ENCODE measurements at places on chromosomes 3 and 15.
A peak's percentile ranks its signal among the peaks of the same experiment; 100 is the strongest.

GRCh38 chr3:131151-131888 lies 65.2 kb upstream of the CHL1 start:
- no peak for DNase-seq

DNA sequence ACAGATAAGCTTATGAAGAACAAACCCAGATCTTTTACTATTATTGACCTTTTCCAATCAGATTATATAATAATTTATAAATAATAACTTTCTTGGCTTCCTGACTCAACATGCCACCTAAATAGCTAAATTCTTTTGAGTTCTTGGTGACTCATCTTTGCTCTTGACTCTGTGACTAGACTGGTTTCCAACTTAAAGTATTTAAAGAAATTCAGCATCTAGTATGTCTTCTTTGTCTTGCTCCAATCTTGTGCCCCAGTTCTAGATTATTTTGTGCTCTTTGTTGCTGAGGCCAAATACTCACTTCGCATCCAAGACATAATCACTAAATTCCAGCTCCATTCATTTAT lies 483.2 kb upstream of the TBL1XR1 start:
- peak; percentile 70 for DNase-seq

GRCh38 chr3:34183611-34184340 lies 385.3 kb downstream of the PDCD6IP start:
- no peak for DNase-seq

DNA sequence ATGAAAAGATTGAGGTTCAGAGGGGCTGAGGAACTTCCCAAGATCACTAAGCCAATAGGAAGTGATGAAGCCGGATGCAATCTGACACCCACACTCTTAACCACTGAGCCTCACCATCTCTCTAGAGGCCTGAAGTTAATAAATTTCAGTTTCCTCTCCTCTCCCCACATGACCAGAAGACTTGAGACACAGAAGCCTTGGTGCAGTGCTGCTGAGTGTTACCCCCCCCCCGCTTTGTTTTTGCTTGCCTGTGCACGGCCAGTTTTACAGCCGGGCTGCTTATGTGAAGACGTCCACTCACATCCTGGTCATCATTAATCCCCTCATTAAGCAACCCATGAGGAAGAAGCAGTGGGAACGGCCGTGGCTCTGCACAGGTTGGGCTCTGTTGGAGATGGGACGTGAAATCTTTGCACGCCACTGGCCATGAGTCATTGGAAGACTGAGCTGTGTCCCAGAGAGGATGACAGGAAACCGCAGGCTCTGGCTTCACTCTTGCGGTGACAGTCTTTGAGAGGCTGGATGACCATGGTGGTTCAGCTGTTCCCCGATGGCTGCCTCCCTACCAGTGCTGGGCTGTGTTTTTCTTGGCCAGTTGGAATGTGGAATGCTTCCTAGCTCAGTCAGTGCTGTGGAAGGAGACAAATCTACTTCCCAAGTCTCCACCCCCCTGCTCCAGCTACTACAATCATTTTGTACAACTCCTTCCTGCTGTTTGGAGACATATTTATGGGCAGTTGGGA lies 232.6 kb upstream of the LRTM1 start:
- DNase-seq = peak; percentile 93

- DNase-seq = peak; percentile 46
Observed at GRCh38 chr3:131526801-131527347, 24.1 kb upstream of the MRPL3 start.

DNA sequence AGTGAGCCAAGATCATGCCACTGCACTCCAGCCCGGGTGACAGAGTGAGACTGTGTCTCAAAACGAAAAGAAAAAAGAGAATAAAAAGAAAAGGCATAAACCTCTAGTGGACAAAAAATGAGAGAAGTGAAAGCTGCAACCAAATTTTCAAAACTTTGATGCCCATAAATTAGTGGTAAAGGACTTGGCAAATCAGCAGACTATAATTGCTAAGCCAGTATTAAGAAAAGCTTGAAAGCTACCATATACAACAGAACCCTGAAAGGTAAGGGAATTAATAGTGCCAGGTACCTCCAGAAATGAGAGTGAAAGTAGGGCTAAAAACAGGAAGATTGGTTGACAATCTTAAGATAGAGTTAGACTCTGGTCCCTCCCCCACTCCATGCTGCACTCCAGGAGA lies 32.9 kb upstream of the SLC22A13 start:
- no peak for DNase-seq

GRCh38 chr3:15932348-15933300 lies 134.8 kb upstream of the ANKRD28 start:
- no peak for DNase-seq

DNA sequence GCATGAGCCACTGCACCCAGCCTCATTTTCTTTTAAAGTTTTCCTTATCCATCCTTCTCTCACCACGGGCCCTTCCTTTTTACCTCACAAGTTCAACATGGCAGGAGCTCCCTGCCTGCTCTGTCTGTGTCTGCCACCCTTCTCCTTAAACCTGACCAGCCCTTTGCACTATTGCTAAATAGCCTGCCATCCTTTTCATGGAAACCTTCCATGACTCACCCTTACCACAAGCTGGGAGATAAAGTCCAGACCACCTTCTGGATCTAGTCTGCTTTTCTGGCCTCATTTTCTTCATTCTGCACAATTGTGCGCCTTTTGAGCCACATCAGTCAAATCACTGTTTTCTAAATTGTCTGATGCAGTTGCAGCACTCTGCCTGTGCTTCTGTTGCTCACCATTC lies 8.9 kb downstream of the PARP14 start:
- peak; percentile 63 for DNase-seq

- DNase-seq = peak; percentile 15
Observed at GRCh38 chr15:67520321-67521028, 456 bp upstream of the C15orf61 start.

DNA sequence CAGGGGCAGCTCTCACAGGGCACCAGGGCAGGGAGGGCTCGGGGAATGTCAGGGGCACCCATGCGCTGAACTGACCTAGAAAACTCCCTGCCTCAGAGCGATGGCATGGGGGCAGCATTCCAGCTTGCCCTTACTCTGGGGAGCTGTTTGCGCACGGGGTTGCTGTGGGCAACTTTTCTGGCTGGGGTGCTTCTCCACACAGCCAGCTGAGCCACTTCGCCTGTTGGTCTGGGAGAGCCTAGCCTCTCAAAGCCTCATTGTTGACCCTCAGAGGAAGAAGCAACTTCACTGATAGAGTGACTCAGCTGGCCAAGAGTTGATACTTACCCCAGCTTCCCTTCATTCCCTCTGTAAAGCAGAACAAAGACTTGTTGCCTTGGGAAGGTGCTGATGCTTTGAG lies 42.6 kb upstream of the MRPS22 start:
- peak; percentile 55 for DNase-seq

GRCh38 chr15:50837256-50837770 lies 71.2 kb upstream of the AP4E1 start:
- DNase-seq = no peak

- peak; percentile 99 for DNase-seq
Observed at GRCh38 chr3:69869643-69870042, 129.9 kb upstream of the SAMMSON start.

- DNase-seq = no peak
Observed at GRCh38 chr3:55562700-55563099, 75.6 kb upstream of the WNT5A start.

- DNase-seq = peak; percentile 58
Observed at GRCh38 chr3:196792771-196793170, 53.1 kb downstream of the PAK2 start.

DNA sequence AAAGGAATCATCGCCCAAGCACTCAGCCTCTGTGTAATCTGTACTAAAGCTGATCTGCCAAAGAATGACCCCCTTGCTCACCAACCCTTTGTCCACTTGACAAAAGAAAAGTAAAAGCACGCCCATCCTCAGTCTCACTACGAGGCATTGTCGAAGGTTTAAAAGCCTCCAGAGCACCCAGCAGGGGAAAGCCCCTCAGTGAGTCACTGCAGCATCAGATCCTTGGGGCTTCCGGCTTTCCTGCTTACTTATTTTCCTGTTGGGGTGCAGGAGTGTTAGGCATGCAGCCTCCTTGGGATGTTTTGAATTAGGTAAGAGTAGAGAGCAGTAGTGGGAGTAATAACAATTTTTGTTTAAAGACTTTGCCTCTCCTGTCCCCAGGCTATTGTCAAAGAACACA lies 216.1 kb downstream of the MTHFS start:
- DNase-seq = peak; percentile 89

DNA sequence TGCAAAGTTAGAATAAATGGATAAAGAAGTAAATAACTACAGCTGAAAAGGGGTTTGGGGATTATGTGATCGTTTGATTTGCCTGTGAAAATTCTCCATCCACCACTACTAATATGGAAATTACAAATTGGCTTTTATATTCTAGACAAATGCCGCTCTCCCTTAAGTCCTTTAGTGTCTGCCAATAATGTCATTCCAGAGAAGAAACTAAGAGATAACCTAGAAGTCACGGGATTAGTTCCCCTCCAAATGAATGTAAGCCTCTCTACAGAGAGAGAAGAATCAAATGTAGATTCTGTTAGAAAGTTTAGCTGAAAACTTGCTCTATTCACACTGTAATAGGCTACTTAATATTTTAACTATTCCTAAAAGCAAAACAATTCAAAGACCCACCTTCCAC lies 92.0 kb downstream of the ALDH1A2 start:
- no peak for DNase-seq

GRCh38 chr15:90681480-90681879 lies 35.7 kb upstream of the BLM start:
- DNase-seq = peak; percentile 90

DNA sequence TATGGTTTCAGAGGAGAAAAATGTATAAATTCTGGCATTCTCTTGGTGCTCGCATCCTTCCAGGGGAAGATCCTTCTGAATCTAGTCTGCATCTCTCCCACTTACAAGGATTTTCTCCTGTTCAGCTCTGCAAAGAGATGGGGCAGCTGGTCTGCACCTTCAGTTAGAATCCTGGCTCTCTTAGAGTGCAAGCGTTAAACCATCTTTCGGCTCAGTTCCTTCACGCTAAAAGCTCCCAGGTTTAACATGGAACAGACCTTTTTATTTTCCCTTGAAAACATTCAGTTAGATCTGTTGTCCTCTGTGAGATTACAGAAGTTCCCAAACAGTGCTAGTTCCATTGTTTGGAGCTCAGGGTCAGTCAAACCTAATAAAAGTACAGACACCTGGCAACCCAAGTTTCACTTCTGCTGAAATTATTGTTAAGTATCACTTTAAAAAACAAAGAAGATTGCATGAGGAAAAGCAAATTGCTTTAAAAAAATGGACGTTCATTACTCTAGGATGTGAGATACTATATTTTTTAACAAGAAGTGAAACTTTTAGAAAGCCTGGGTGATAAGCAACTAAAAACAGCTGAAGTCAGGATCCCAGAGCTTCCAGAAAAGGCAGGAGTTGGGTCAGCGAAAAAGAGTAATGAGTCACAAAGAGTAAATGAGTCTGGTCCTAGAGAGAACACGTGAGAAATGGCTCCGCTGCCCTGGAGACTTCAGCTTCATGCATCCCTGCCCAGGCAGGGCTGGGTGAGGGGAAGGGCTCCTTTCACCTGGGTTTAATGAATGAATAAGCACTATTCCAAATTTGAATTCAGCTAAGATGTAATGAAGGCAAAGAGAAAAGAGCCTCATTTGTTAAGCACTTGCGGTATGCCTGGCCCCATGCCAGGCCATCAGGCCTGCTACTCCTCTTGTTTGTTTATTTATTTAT lies 63.3 kb downstream of the ABTB1 start:
- DNase-seq = peak; percentile 83

- DNase-seq = peak; percentile 34
Observed at GRCh38 chr15:97023488-97023844, 693.0 kb downstream of the NR2F2 start.

- DNase-seq = no peak
Observed at GRCh38 chr15:75145027-75145841, 56.4 kb upstream of the C15orf39 start.

- no peak for DNase-seq
Observed at GRCh38 chr3:61618231-61618630, 56.9 kb downstream of the PTPRG start.

DNA sequence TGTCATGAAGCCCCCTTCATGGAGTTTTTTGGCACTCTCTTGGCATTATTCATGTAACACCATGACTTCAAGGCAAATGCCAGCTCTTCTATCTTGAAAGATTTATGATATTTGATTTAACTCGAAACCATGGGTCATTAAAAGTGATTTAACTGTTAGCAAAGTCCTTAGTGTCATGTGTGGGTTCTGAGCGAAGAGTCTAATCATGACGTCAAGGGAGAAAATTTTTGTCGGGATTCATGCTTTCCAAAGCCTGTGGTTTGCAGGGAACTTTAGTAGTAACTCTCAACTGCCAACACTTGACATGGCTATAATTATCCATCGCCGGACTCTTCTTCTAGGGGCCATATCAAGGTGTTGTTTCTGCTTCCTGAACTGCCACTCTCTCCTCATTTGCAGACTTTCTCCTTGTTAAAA lies 11.5 kb downstream of the GXYLT2 start:
- DNase-seq = no peak

DNA sequence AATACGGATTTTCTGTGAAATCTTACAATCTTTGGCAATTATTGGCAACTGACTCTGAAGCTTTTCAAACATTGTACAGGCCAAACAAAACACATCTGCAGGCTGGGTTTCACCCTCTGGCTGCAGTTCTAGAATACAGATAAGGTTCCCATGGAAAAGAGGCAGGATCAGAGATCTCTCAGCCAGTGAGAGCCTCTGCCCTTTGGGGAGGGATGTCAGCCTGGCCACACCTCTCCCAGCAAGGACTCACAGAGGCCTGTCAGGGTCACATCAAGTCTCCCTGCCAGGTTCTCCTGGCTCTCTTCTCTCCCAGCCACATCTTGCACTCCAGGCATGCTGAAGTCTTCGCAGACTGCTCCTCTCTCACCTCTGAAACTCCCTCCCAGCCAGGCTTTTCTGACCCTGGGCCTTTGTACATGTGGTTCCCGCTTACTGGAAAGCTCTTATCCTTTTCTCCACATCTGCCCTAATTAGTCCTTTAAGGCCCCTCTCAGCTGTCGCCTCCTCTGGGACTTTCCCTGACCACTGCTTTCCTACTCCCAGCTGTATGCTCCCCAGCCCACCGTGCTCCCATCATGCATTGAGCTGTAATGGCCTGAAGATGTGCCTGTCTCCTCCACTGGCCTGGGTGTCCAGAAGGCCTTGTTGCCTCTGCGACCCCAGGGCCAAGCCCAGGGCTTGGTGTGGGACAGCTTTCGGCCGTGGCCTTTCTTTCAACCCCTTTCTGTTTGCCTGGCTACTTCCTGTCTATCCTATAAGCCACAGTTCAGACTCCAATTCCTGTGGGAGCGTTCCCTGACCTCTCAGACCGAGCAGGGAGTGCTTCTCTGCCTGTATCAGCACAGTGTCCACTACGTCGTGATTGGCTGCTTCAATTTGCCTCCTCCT lies 4.3 kb downstream of the RBP1 start:
- peak; percentile 82 for DNase-seq

DNA sequence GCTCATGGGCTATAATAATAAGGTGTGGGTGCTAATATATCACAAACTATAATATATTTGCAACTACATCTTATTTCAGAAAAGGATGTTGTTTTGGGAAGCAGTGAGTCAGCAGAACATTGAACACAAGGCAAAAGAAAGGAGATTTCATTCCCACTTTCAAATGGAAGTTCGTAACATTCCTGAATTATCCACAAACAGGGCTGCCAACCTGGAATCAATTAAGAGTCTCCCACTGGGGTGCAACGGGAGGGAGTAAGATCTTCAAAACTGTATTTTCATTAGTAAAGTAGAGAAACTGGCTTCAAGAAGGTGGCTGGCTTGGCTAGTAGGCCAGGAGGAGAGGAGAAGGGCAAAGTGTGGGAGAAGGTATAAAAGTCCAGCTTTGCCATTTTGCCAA lies 479.6 kb downstream of the CNTN3 start:
- DNase-seq = no peak
